ENCODE measurements at places on chromosomes 12 and 14. TPM values are rescaled to one million over a fixed set of nuclear protein-coding genes. Genes with fewer than 3 reads are reported as not detected.

Gene RDH16
- 0.09 TPM for total RNA-seq

Gene RBM23
- 58.1 TPM for total RNA-seq

Gene TAS2R50
- total RNA-seq, result not detected

Gene TMEM63C
- 1.0 TPM for total RNA-seq

Gene KCNMB4
- 0.13 TPM for total RNA-seq

Gene OR6C2
- not detected for total RNA-seq

Gene PLA2G1B
- total RNA-seq, result not detected

Gene FGF23
- not detected for total RNA-seq

Gene FLVCR2
- total RNA-seq, result 3.6 TPM

Gene KCNH5
- total RNA-seq, result not detected
